ENCODE measurements at places on chromosomes 2 and 18.

DNA sequence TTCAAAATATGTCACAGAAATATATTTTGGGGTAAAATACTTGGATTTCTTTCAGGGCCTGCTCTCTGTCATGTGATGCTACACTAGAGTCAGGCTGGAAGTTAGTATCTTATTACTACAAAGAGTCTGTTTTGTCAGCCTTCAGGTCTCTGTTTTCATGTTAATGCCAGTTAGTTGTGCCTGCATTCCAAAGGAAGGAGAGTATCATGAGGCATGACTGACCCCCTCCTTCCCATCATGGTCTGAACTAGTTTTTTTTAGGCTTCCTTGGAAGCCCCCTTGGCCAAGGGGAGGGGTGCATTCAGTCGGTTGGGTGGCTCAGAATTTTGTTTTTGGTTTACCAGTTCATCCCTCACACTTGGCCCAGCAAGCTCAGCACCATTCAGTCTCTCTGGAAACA is 318.0 kb downstream of the ALK start:
- DNase-seq = no peak

- DNase-seq = no peak
Measured at GRCh38 chr2:191031256-191031655, 17.3 kb upstream of the STAT1 start.

GRCh38 chr2:109125593-109126500 is 3.2 kb upstream of the SH3RF3 start:
- peak; percentile 38 for DNase-seq

DNA sequence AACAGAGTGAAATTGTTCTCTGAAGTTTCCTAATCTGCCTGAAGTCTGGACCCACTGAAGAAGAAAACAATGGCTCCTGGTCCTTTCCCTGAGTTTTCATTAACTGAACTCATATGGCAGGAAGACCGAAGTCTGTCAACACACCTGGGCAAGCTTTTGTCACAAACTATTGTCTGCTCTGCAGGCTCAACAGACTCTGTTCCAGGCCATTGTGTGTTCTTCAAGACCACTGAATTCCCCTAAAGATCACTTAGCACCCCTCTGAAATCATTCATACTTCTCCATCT is 6.6 kb upstream of the TMEM37 start:
- DNase-seq = no peak

- peak; percentile 13 for DNase-seq
Measured at GRCh38 chr2:1366546-1367134, 46.6 kb upstream of the TPO start.

- DNase-seq = peak; percentile 61
Measured at GRCh38 chr2:108910011-108910431, 79.0 kb downstream of the EDAR start.
